Karpas-422 (cell line): ENCODE measurements at places on chromosomes 1 and 21. TPM values are rescaled to one million over a fixed set of nuclear protein-coding genes. Genes with fewer than 3 reads are reported as not detected.

DNA sequence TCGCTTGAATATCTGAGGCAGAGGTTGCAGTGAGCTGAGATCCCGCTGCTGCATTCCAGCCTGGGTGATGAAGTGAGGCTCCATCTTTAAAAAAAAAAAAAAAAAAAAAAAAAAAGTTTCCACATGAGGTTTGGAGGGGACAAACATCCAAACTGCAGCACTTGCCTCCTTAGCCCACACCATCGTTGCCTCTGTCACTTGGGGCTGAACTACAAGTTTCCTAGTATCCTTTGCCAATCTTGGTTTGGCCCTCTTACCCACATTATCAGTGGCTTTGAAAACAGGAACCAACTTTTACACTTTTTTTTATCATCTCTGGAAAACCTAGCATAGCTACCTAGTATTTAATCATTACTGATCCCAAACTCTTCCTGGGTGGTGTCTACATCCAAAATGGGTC, 59.2 kb downstream of the CLSTN1 start:
- no peak for DNase-seq

- DNase-seq: no peak
Measured at GRCh38 chr1:9371391-9371935, 78.8 kb downstream of the SPSB1 start.

DNA sequence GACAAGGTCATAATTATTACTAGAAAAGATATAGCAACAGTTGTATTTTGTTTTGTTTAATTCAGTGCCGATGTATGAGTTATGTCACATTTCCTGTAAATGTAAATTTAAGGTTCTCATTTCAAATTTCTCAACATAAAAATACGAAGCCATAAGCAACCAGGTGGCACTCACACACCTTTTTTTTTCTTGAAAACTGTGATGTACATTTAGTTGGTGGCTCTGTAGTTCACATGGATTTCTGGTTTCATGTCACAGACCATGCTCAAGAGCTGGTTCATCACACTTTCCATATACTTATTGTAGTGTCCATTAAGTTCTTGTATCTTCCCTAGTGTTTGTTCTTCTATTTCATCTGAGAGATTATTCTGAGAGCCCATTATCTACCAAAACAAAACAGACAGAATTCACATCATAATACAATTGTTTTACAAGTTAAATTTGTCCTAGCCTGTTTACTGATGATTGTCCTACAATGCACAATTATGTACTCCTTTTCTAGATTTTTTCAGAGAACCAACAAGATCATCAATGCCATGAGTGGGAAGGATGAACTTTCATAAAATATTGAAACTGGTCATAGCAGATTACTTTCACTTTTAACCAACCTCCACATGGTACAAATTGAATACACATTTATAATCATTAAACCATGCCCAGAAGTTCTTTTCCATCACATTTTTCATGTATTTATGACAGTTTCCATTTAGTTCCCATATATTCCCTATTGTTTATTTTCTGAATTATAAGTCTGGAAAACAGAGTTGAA, 17.1 kb downstream of the ATP6V1G3 start:
- DNase-seq: peak; percentile 84

- no peak for DNase-seq
Measured at GRCh38 chr1:11463177-11463576, 15.8 kb upstream of the DISP3 start.

GRCh38 chr1:151832318-151832980, 847 bp upstream of the RORC start:
- DNase-seq: no peak

GRCh38 chr1:45479039-45479748, 11.8 kb downstream of the TESK2 start:
- DNase-seq: no peak

DNA sequence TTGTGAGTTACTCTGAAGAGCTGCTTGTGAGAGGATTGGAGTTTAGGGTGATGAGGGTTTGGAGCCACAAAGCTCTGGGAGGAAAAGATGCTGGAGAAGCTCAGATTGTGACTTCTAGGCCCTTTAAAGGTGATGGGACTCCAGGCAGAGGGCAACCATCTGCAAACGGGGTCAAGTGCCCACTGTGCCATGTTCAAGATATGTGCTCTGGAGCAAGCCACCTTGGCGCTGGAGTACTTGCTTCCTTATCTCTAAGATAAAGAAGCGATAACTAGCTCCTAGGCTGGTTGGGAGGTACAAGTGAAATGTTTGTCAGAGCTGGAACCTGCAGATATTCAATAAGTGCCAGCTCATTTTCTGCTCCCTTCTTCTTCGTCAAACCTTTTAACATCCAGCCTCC, 14.3 kb upstream of the FOXE3 start:
- DNase-seq: no peak

GRCh38 chr1:15519625-15520024, 4.4 kb downstream of the CASP9 start:
- no peak for DNase-seq

The BEND5 gene
- total RNA-seq: not detected in 2 replicates

The OR6K3 gene
- not detected in 2 replicates for total RNA-seq
